H4 (cell line): ENCODE measurements at places on chromosomes 4 and X. TPM values are rescaled to one million over a fixed set of nuclear protein-coding genes. Genes with fewer than 3 reads are reported as not detected.
A peak's percentile ranks its signal among the peaks of the same experiment; 100 is the strongest.

The TLR3 gene
- total RNA-seq: 16.8 and 33.0 TPM in 2 replicates

The ADGRL3 gene
- not detected in 2 replicates for total RNA-seq

The LRRC66 gene
- total RNA-seq: 0.15 TPM in 1 of 2 replicates, not detected in the other

The LONRF3 gene
- 1.8 and 2.7 TPM in 2 replicates for total RNA-seq

The TAF7L gene
- not detected in 2 replicates for total RNA-seq

The ASB9 gene
- total RNA-seq: 16.1 and 17.5 TPM in 2 replicates

The NAAA gene
- 0.39 and 4.3 TPM in 2 replicates for total RNA-seq

The ENPP6 gene
- not detected in 2 replicates for total RNA-seq

DNA sequence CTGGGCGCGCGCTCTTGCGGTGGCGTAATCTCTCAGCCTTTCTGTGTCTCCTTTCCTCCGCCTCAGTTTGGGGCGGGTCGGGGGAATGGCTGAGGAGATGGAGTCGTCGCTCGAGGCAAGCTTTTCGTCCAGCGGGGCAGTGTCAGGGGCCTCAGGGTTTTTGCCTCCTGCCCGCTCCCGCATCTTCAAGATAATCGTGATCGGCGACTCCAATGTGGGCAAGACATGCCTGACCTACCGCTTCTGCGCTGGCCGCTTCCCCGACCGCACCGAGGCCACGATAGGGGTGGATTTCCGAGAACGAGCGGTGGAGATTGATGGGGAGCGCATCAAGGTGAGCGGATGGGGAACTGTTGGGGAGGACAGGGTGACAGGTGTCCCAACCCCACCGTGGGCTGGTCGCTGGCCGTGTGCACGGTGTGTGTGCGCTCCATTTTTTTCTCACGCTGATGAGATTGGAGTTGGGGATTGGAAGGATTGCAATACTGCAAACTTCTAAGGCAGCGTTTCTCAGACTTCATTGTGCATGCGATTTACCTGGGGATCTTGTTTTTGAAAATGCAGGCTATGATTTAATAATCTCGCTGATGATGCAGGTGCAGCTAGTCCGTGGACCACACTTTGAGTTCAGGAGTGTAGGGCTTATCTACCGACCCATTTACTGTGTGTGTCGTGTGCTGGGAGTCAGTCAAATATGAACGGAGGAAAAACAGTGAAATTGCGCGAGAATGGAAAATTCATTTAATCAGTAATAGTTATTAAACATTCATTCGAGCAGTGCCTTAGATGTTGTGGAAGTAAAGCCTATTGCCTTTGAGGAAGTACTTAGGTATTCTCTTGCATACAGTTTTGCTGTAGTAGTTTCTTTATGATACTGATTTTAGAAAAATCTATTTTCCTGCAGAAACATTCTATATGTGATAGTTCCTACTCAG lies at the start of gene RAB33B:
Gene RAB33B, plus strand, starts transcription at position 11 of the 935 bp plus-strand sequence. Its CDS starts 75 bp downstream, at position 86.
- DNase-seq: peak; percentile 84

- DNase-seq: no peak
Observed at GRCh38 chrX:131405497-131405896, 116.4 kb upstream of the IGSF1 start.

- DNase-seq: peak; percentile 59
Observed at GRCh38 chr4:44760142-44760898, 34.0 kb upstream of the GNPDA2 start.

GRCh38 chrX:79081895-79082512 lies 62.5 kb upstream of the GPR174 start:
- DNase-seq: peak; percentile 27

GRCh38 chr4:101697266-101697665 lies 93.3 kb upstream of the BANK1 start:
- no peak for DNase-seq

DNA sequence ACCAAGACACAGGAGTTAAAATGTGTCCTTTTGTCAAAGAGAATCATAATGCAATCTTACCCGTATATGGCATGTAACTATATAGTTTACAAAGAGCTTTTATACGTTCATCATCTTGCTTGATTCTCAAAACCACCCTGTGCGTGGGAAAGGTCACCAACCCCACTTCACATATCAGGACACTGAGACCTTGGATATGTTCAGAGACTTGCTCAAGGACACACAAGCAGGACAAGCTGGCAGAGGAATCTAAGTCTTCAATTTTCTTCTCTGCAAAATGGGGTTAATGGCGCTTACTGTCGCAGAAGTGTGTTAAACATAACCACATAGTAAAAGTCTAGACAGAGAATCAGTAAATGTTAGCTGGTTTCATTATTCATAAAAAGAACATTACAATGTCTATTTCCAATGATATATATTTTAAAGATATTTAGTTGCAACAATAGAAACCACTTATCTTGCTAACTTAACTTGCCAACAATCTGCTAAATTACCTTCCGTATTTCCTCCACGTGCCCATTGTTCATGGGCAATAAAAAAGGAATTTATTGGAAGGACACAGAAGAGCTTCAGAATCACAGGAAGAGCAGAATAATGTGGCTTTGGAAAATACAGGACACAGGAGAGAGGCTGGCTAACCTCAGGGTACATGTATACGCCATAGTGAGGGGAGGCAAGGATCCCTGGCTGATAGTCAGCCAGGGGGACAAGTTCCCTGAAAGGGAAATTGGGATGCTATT lies 64.6 kb upstream of the TAPT1 start:
- no peak for DNase-seq

DNA sequence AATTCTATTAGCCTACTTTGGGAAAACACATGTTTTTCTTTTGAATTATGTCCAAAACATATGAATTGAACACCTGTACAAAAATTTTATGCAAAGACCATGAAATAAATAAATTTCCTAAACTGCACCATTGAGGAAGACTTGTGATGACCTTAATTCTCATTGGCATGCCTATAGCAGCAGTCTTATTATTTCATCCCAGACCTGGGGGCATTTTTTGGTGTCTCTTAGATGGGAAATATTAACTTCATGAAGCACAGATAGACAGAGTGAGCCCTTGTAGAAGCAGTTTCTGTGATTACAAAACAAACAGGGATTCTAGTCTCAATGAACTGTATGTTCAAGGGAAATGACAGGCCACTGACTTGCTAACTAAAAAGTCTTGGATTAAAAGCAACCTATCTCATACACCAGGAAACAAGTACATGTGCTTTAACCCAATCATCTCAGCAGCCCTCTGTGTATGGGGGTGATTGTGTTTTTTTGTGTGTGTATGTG lies 32.0 kb upstream of the HPGD start:
- no peak for DNase-seq

DNA sequence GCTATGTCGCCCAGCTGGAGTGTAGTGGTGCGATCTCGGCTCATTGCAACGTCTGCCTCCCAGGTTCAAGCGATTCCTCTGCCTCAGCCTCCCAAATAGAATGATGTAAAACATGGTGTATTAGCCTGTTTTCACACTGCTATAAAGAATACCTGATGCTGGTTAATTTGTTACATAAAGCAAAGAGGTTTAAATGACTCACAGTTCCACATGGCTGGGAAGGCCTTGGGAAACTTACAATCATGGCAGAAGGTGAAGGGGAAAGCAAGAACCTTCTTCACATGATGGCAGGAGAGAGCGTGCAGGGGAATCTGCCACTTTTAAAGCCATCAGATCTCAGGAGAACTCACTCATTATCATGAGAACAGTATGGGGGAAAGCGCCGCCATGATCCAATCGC lies 1191.8 kb downstream of the ARAP2 start:
- no peak for DNase-seq

DNA sequence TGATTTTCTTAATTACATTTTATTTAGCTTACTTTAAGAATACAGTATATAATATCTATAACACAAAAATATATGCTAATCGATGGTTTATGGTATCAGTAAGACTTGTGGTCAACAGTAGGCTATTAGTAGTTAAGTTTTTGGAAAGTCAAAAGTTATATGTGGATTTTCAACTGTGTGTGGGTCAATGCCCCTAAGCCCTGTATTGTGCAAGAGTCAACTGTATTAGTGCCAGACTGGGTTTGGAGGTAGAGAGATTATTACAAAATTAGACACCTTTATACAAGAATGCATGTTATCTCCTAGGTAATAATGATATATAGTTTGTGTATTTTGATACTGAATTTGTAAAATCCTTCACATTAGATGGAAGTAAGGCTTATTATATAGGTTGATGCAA lies 100.3 kb upstream of the PRR32 start:
- DNase-seq: no peak

GRCh38 chrX:117376460-117376859 lies 740.1 kb downstream of the KLHL13 start:
- peak; percentile 3 for DNase-seq

DNA sequence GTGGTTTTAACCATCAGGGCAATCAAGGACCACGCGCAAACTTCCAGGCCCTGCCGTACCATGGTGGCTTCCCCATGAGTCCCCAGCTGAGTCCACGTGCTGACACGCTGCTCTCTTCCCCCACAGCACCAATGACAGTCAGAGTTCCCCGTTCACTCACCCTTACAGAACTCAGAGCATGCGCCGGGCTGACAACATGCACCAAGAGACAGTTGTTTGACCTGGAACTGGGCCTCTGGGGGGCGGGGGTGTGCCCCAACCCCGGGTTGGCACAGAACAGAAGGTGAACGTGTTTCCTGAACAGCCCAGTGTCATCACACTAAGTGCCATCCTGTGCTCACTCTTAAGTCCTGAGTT lies 29.4 kb downstream of the IRF2 start:
- DNase-seq: no peak

GRCh38 chr4:125091101-125091500 lies 223.7 kb upstream of the FAT4 start:
- DNase-seq: no peak

- peak; percentile 73 for DNase-seq
Observed at GRCh38 chrX:107716816-107717700, 58.5 kb downstream of the TSC22D3 start.

GRCh38 chrX:6203462-6204215 lies 25.0 kb downstream of the NLGN4X start:
- DNase-seq: no peak

DNA sequence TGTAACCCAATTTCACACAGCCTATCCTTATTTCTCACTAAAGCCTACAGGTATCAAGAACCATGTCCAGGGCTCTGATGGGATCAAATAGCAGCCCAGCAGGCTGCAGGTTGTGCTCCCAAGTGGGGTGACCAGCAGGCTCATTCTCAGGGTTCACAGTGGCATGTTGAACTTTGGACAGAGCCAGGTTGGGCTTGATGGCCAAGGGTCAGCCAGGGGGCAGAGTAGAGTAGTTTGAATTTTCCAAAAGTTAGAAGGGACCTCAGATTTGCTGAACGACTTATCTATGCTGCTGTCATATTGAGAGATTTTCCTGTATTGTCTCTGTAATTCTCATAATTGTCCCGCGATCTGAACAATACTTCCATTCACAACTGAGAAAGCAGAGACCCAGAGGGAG lies 310.8 kb upstream of the BOD1L1 start:
- DNase-seq: no peak

- no peak for DNase-seq
Observed at GRCh38 chrX:133482056-133482952, 67.0 kb upstream of the GPC4 start.

GRCh38 chr4:26859762-26860156 lies 882 bp upstream of the STIM2 start:
- DNase-seq: no peak

DNA sequence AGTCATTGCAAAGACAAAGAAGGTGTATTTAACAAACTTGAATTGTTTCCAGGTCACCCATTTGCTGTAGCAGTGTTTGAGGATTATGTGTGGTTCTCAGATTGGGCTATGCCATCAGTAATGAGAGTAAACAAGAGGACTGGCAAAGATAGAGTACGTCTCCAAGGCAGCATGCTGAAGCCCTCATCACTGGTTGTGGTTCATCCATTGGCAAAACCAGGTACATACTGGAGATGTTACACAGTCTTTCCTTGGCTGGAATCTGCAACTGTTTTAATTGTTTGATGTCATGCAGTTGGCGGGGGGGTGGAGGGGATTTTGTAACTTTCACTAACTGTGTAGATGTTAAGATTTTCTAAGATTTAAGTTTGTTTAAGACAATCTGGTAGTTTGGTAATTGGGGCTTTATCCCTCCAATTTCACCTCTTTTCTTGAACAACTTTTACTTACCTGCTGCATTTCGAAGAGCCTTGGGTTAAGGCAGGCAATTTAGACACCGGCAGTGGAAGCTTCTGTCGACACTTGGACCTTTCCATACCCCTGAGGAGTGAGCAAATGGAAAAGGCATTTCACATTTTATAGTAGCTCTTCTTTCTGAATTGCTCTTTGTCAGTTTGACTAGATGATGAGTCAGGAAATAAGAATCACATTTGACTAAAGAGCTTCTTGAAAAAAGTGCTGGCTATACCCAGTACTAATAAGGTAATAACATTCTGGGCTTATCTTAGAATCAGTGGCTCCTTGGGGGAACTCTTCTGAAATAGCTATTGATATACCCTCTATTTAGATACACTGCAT lies 67.4 kb downstream of the EGF start:
- no peak for DNase-seq
